Stimulated activated CD4-positive, alpha-beta T cell treated with anti-CD3 and anti-CD28 coated beads, TNF-alpha, amount 100 ng/mL, for 24 hours (primary cell): ENCODE measurements at places on chromosomes 5 and 9.

- DNase-seq: no peak
Measured at GRCh38 chr9:129613520-129614175, 7.3 kb downstream of the C9orf50 start.

GRCh38 chr9:3447788-3448187 is 78.0 kb downstream of the RFX3 start:
- no peak for DNase-seq

GRCh38 chr5:65809817-65810531 is 88.0 kb downstream of the NLN start:
- no peak for DNase-seq

DNA sequence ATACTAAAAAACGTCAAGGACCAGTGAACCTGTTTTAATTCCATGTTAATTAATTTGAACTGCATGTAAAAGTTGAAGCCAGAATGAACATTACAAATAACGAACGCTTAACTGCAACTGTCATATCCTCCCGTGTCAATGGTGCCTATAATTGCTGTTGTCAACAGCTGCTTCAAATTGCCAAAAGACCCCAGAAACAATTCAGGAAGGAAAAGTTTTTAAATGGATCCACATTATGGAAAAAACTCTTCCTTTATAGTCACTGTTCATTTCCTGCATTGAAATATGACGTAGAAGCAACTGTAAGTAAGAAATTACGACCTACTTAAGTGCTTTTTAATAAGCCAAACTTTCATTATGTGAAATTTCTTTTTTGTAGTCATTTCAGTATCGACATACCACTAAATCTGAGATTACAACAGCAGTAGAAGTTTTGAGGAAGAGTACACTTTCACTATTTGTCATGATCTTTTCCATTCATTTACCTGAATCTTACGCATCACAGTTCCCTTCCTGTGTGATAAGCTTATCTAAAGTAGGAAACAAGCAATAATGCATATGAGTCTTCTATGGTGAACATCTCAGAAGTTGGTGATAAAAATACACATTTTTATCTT is 37.8 kb downstream of the MEF2C start:
- no peak for DNase-seq

GRCh38 chr9:98442114-98442513 is 186.7 kb upstream of the TBC1D2 start:
- no peak for DNase-seq

DNA sequence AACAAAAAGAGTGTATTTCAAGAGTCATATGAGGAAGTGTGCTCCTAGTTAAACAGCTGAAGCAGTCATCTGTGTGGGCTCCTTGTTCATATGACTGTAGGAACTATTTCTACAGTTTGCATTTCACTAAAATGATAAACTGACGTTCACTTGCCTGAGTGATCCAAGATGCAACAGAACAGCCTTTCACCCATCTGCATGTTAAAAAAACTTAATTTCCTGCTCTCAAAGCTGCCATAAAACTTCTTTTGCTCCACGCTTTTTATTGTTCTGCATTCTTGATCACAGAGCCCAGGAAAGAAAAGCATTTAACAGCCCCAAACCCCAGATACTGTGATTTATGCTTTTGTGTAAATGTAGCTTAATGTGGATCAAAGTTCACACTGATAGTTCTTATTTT is 43.9 kb downstream of the ZNF608 start:
- no peak for DNase-seq

GRCh38 chr5:28809811-28810750 is 1771.7 kb upstream of the CDH9 start:
- DNase-seq: no peak

DNA sequence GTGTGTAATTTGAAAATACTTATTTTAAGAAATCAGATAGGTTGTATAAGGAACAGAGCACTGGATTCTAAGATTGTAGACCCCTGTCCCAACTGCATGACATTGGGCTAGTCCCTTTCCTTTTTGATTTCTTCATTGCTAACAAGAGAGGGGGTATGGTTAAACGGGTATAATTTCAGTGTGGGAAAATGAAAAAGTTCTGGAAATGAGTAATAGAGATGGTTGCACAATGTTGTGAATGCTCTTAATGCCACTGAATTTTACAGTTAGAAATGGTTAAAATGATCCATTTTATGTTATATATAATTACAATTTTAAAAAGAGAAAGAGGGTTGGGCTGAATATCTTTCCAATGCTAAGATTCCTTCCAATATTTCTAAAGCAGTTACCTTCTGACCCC is 103.3 kb upstream of the LHFPL2 start:
- no peak for DNase-seq

DNA sequence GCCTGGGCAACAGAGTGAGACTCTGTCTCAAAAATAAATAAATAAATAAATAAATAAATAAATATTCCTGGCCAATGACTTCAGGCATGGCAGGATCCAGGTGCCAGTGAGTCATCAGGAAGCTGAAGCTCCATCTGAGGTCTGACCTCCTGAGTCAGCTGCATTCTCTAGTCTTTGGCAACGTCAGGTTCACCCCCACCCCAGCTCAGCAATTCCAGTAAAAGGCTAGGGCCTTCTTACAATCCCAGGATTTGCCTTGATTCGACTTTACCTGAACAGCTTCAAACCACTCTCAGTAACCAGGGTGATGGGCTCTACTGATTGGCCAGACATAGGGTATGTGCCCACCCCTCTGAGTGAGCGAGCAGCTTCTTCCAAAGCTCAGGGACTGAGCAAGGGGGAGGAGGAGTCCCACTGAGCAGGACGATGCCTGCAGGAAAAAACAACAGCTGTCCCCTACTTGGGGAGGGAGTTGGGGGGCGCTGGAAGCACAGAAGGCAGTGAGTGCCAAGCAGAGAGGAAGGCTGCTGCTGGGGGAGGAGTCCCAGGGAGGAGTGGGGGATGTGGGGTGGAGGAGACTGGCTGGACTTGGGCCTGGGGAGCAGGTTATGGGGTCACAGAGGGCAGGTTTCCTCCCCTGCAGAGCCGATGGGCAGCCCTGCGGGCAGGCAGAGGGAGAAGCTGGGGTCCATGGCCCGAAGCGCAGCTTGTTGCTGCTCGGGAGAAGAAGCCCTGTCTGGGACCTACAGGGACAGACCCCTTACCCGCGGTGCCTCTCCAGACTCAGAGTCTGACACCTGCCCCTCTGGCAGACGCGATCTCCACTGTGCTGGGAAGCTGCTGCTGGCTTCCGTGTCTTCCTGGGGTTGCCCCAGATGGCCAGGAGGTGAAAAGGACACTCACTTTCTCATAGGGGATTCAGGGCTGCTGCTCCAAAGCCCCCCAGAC is 25.9 kb upstream of the UNC5A start:
- no peak for DNase-seq

DNA sequence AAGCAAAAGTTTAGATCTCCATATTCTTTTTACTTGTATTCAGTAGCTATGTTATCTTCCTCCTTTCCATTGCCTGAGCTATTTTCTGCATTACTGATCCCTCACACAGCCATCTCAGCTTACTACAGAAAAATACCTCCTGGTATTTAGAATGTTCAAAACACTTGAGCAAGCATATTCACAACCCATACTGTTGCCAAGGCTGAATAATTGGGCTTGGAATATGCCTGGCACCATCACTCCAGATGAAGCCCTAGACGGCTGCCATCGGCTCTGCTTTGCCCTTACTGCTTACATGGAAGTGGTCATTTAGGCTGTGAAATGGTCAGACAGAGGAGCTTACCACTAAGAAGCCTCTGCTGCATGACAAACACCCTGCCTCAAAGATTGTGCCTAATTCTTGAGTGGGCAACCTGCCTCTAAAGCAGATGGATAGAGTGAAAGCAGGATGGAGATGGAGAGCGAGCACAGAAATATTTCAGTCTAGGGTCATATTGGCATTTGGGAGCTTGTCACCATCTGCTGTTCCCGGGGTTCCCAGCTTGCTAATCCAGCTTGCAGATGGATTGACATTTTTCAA is 92.5 kb upstream of the TAS2R1 start:
- DNase-seq: no peak

GRCh38 chr9:117247266-117247665 is 167.6 kb downstream of the ASTN2 start:
- no peak for DNase-seq

- DNase-seq: no peak
Measured at GRCh38 chr9:92666912-92667532, 2.9 kb downstream of the IPPK start.

- DNase-seq: no peak
Measured at GRCh38 chr5:20609126-20609525, 621.1 kb upstream of the CDH18 start.

- DNase-seq: no peak
Measured at GRCh38 chr5:145991044-145991575, 54.7 kb downstream of the SH3RF2 start.

GRCh38 chr9:5288591-5288990 is 15.9 kb downstream of the RLN2 start:
- no peak for DNase-seq

DNA sequence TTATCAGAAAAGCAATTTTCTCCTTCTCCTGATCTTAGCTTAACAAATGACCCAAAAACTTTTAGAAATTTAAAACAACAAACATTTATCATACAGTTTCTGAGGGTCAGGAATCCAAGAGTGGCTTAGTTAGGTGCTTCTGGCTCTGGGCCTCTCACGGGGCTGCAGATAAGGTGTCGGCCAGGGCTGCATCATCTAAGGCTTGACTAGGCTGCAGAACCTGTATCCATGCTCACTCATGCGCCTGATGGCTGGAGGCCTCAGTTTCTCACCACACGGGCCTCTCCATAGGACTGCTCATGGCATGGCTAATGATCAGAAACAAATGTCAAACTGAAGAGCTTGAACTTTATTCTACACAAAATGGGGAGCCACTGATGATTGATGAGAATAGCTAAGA is 210.0 kb downstream of the SEC61B start:
- DNase-seq: no peak

DNA sequence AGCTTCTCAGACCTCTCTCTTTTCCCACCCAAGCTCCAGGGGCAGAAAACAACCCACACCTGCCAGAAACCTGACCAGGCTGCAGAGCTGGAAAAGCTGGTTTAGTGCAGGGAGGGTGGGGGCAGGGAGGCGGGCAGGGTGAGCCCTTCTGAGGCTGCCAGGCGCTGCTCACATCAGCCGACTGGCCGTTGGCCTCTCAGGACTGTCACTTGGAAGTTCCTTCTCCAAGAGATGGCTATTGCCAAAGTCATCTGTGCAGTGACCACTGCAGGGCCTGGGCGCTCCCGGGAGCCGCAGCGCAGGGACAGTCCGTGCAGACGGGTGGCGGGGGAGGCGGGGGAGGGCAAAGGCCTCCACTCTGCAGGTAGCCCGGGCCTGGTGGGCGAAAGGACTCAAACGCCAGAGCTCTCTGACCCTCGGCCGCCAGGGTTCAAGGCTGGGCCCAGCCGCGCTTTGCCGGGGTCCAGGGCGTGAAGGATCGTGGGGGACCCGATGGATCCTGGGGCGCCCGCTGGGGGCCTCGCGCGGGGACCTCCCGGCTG is 205.0 kb upstream of the IER5L start:
- no peak for DNase-seq

DNA sequence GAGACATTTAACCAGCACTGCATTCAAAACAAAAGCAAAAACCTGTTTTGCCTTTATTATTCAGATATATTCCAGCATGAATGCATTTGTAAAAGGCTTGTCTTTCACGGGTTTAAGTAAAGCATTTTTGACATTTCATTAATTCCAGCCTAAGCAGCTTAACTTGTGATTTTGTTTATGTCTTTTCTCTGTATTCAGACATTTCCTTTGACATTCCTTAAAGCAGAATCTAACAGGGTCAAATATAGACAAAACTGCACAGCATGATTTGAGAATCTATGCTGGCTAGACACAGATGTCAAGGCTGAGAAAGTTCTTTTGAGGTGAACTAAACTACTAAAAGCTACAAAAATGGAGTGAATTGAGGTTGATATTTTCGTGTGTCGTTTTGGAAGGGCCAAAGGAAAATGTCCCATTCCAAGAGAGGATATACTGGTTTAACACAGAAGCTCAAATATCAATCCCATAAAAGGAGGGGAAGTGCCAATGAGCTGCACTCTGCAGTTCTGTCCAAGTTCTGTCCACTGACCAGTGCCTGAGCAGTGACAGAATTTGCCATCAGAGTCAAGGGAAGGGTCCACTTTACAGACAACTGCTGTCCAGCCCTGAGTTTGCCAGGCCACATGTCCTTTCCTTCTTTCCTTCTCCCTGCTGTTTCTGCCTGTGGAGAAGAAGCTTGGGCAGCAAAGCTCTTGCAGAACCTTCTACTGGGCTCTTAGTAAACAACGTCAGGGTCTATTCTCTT is 198.7 kb upstream of the KLF9 start:
- no peak for DNase-seq

- no peak for DNase-seq
Measured at GRCh38 chr5:14204785-14205321, 61.7 kb downstream of the TRIO start.

DNA sequence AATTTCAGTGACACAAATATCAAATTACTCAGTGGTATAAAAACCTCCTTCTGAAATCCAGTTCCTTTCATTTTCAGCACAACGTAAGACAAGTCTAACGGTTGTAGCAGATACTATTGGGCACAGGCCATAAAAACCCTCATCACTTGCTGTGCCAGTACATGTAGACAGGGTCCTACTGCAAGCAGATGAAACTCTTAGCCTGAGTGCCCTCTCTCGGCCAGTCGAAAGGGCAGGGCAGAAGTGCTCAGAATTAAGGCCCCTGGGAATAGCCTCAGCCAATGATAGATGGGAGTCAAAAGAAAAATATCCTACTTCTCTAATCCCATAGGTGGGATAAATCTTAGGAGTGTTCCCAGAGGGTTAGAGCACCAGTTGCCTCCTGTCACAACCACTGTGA is 168.5 kb upstream of the FER start:
- no peak for DNase-seq

- no peak for DNase-seq
Measured at GRCh38 chr5:150454492-150455229, 5.1 kb upstream of the RPS14 start.

GRCh38 chr9:9753266-9753665 is 859.5 kb downstream of the PTPRD start:
- no peak for DNase-seq

DNA sequence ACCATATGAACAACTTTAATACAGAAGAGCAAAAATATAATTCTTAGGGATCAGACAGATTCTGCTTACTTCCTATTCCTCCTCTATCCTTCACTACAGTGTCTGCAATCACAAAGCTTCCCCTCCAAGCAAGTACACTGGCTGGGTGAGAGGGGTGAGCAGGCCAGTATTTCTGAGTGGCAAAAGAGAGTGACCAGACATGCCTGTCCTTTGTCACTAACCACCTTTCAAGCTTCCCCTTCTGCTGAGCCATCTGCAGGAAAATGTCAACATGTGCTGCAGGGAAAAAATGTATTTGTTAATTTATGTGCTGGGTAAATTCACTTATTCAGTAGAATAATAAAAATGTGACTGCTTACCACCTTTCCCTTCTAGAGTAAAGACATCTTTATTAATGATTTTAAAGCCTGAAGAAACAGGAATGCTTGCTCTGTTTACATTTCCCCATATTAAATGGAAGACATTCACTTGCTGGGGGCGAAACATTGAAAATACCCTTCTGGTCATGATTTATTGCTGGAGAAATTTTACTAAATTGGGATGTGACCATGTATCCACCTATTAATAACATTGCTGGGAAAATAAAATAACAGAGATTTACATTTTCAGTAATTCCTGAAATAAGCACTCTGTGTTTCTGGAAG is 84.9 kb downstream of the SPOCK1 start:
- DNase-seq: no peak
